ENCODE measurements at places on chromosomes 2 and 18.

GRCh38 chr2:28665041-28665704 lies 86.5 kb upstream of the PPP1CB start:
- no peak for DNase-seq

DNA sequence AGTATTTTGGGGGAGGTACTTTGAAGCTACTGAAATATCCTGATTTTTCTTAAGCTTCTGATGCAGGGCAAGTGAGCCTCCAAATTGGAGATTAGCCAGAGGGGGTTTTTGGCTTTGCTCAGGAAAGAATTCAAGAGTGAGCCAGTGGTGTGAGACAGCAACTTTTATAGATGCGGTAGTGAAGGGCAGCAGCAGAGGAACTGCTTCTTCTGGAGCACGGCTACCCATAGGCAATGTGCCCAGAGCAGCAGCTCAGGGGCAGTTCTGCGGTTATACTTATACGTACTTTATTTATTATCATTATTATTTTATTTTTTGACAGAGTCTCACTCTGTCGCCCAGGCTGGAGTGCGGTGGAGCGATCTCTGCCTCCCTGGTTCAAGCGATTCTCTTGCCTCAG lies 19.8 kb upstream of the NT5DC4 start:
- no peak for DNase-seq

GRCh38 chr18:44802508-44802907 lies 121.8 kb downstream of the SETBP1 start:
- DNase-seq = no peak

DNA sequence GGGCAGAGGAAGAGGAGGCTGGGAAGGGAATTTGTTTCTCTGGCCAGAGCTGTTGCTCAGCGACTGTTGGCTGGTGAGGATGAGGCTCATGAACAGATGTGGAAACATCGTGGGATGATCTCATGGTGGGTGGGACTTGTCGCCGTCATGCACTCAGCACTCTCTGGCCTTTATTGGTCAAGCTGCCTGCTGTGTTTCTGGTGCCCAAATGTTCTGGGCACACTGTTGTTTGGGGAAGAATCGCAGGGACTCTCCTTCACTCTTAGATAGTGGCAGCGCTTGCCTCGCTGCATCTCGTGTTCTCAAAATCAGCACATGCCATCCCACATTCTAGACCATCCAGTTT lies 145.6 kb downstream of the AGAP1 start:
- no peak for DNase-seq

GRCh38 chr2:235102896-235103295 lies 151.1 kb downstream of the SH3BP4 start:
- DNase-seq = no peak

DNA sequence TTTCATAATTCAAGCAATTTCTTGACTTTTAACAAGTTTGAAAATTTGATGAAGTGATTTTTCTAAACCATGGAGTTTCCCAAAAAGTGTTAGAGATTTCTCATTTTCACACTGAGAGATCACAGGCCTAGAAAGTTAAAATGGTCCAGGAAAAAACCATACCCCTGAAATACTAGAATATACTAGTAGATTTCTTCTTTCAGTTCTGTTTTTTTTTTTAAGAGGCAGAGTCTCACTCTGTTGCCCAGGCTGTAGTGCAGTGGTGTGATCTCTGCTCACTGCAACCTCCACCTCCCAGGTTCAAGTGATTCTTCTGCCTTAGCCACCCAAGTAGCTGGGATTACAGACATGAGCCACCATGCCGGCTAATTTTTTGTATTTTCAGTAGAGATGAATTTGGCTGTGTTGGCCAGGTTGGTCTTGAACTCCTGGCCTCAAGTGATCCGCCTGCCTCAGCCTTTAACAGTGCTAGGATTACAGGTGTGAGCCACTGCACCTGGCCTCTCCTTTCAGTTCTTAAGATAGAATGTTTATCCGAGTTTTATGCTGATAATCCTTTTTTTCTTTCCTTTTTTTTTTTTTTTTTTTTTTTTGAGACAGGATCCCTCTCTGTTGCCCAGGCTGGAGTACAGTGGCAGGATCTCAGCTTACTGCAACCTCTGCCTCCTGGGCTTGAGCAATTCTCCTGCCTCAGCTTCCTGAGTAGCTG lies 14.4 kb downstream of the MTHFD2 start:
- no peak for DNase-seq

GRCh38 chr2:224440988-224441387 lies 39.1 kb upstream of the FAM124B start:
- no peak for DNase-seq

DNA sequence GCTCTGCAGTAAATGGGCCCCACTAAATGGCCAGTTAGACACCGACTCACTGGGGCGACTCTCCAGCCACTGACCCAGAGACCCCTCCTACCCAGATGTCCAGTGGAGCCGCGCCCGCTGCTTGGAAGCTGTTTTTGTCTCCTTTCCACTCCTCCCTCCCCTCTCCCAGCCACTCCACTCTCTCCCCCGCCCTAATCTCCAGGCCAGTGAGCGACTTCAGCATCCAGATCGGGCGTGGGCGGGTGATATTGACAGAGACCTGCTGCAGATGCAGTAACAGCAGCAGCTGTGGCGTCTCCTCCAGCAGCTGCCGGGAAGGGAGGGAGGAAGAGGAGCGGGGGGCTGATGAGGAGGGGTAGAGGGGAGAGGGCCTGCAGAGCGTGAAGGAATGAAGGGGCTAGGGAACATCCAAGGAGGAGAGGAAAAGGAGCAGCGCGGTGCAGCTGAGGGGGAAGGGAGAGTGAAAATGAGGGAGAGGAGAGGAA lies at the start of gene SCN7A:
Gene SCN7A (minus strand): TSS at position 110 of the 485 bp plus-strand sequence. CDS start 16,553 bp downstream, outside the sequence.
- DNase-seq = no peak

GRCh38 chr2:69100220-69100723 lies 87.3 kb downstream of the ANTXR1 start:
- DNase-seq = no peak

GRCh38 chr2:238728330-238729260 lies 119.3 kb upstream of the TWIST2 start:
- no peak for DNase-seq

DNA sequence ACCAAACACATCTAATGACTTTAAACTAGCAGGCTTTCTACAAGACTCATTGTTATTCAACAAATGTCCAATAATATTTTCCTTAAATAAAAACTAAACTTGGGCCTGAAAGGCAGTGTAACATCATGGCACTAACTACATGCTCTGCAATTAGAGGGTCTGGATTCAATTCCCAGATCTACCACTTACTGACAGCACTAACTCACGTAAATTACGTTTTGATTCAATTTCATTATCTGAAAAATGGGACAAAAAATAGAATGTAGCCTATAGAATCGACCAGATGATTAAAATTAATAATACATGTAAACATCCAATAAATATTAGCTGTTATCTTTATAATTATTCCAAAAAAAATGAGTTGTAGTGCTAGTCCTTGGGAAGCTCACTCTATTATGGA lies 98.0 kb upstream of the DDX18 start:
- no peak for DNase-seq

GRCh38 chr2:148048475-148049221 lies 27.8 kb downstream of the MBD5 start:
- no peak for DNase-seq

GRCh38 chr2:77009307-77009706 lies 512.9 kb downstream of the LRRTM4 start:
- no peak for DNase-seq

GRCh38 chr2:63698786-63699548 lies 110.2 kb downstream of the MDH1 start:
- DNase-seq = no peak

- no peak for DNase-seq
Measured at GRCh38 chr2:25103287-25103871, 61.5 kb downstream of the EFR3B start.

DNA sequence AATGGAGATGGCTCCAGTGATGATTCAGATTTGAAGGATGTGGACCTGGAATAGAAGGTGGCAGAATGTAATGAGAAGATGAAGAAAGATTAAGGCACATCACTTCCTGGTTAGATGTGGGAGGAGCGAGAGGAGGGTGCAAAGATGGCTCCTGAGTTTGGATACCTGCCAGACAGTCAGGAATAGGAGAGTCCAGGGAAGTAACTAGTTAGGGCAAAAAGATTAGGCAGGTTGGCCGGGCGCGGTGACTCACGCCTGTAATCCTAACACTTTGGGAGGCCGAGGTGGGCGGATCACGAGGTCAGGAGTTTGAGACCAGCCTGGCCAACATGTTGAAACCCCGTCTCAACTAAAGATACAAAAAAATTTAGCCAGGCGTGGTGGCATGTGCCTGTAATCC lies 5.6 kb downstream of the C2orf74 start:
- DNase-seq = no peak

GRCh38 chr18:40109252-40110049 lies 1845.6 kb upstream of the PIK3C3 start:
- DNase-seq = no peak

DNA sequence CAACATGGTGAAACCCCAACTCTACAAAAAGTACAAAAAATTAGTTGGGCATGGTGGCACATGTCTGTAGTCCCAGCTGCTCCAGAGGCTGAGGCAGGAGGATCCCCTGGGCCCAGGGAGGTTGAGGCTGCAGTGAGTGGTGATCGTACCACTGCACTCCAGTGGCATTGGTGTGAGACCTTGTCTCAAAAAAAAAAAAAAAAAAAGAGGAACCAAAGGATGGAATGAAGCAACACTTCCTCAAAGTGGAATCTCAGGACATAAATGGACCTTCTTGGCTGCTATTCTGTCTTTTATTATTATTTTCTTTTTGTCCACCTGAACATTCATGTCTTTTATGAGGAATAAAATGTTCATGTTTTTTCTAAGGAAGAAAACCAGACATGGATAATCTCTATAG lies 13.7 kb downstream of the GEMIN6 start:
- DNase-seq = no peak

DNA sequence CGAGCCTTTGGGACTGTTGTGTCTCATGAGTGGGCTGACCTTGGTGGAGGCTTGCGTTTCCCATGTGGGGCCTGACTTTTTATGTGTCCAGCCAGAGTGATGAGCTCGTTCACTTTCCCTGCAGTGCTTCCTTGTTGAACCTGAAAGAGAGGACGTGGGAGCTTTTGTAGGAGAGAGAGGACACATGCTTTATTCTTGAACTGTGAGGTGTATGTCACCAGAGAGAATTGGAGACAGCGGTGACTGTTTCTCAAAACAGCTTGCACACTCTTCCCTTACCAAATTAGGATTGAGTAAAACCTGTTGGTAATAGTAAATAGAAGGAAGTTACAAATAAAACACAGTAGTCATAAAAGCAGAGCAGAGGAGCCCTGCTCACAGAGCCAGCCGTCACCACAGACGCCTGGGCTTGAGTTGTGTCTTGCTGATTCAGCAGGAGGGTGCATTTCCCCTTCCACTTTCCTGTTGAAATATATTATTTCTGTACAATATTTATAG lies 60.7 kb downstream of the INPP4A start:
- DNase-seq = no peak

DNA sequence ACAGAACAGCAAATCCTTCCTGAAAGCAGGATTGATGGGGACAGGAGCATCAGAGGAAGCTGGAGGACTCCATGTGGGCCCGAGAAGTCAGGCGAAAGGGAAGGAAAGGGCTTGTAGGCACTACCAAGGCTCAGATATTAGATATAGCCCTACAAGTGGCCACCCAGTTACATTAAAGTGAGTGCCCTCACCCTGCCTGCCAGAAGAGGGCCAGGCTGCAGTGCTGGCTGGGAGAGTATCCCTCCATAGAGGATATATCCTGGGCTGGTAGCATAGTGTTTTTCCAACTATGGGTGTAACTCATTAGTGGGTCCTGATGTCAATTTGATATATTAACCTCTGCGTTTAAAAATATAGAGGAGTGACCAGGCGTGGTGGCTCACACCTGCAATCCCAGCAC lies 285.2 kb downstream of the MYCN start:
- no peak for DNase-seq

GRCh38 chr18:48540251-48541025 lies 1.6 kb downstream of the CTIF start:
- no peak for DNase-seq

DNA sequence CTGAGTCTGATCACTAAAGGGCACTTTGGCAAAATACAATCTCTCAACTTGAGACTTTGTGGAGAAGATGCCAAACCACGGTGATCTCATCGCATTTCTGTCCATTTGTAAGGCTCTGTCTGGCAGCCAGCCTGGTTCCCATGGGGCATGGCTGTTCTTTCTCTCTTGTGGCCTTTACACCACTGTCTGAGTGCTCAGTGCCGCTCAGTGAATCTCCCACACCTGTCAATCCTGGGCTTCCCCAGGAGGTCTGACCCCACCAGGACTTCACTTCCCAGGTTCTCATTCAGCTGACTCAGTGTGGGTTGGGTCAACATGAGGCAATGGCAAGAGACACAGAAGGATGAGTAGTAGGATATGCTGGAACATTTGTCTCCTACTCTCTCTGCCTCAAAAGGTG lies 96.8 kb upstream of the TRIB2 start:
- DNase-seq = no peak

- no peak for DNase-seq
Measured at GRCh38 chr18:28267878-28268625, 91.1 kb upstream of the CDH2 start.

GRCh38 chr2:54561010-54561409 lies 104.9 kb downstream of the SPTBN1 start:
- DNase-seq = no peak

GRCh38 chr2:196166876-196167275 lies 4.5 kb downstream of the STK17B start:
- no peak for DNase-seq

DNA sequence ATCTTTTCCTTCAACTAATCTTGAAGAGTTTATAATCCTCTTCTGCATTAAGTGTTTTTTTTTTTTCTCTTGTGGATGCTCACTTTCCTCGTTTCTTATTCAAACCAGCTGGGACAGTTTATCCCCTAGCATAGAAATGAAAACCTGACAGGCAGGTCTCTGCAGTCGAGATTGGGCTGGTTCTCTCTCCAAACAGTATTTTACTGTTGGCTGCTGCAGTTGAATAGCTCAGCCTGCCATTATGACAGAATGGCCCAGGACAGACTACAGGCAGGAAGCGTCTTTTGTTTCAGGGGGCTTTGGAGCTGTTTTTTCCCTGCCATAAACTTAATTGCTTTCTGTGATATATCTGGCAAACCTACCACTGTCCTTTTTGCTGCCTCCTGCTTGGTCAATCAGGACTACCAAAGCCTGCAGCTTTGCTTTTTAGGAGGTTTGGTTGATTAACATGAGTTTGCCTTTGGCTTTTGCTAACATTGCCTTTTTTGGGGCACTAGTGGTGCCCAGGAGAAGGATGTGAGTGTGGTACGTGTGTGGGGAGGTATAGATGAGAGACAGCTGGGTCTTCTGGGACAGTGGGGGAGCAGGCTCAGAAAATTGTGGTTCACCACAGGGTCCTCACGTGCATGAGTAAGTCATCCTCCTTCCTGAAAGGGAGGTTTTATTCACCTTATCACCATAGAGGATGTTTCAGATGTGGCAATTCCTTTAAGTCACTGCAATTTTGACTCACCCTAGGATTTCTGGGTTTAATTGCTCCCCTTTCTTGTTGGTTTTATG lies 128.7 kb downstream of the LYPD6B start:
- no peak for DNase-seq

- DNase-seq = no peak
Measured at GRCh38 chr18:67731851-67732250, 215.3 kb upstream of the DSEL start.

GRCh38 chr2:173828189-173829142 lies 136.7 kb downstream of the SP3 start:
- DNase-seq = no peak

Data from stimulated activated CD4-positive, alpha-beta T cell treated with anti-CD3 and anti-CD28 coated beads, Interleukin-1b, Interleukin-23, amount 100 ng/mL, for 1 hour (primary cell).